ENCODE measurements at places on chromosomes 1 and 21. TPM values are rescaled to one million over a fixed set of nuclear protein-coding genes. Genes with fewer than 3 reads are reported as not detected.
A peak's percentile ranks its signal among the peaks of the same experiment; 100 is the strongest.

GRCh38 chr1:39098546-39099250 is 72.5 kb downstream of the NDUFS5 start:
- DNase-seq: peak; percentile 77

GRCh38 chr1:153944005-153944826 is 2.3 kb downstream of the DENND4B start:
- no peak for DNase-seq

GRCh38 chr1:78143152-78143551 is 97.4 kb downstream of the GIPC2 start:
- no peak for DNase-seq

DNA sequence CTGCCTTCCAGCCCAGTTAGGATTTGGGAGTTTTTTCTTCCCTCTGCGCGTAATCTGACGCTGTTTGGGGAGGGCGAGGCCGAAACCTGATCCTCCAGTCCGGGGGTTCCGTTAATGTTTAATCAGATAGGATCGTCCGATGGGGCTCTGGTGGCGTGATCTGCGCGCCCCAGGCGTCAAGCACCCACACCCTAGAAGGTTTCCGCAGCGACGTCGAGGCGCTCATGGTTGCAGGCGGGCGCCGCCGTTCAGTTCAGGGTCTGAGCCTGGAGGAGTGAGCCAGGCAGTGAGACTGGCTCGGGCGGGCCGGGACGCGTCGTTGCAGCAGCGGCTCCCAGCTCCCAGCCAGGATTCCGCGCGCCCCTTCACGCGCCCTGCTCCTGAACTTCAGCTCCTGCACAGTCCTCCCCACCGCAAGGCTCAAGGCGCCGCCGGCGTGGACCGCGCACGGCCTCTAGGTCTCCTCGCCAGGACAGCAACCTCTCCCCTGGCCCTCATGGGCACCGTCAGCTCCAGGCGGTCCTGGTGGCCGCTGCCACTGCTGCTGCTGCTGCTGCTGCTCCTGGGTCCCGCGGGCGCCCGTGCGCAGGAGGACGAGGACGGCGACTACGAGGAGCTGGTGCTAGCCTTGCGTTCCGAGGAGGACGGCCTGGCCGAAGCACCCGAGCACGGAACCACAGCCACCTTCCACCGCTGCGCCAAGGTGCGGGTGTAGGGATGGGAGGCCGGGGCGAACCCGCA is at the start of gene PCSK9:
TSS of gene PCSK9 (plus strand) at position 207 of the 741 bp plus-strand sequence. CDS start at position 497, 290 bp downstream.
- peak; percentile 18 for DNase-seq

Gene CRP
- total RNA-seq: not detected

Gene PAPPA2
- total RNA-seq: under 0.01 TPM
